ENCODE measurements at places on chromosomes 11 and 22.

GRCh38 chr22:46414704-46415103 is 79.2 kb downstream of the TRMU start:
- no peak for DNase-seq

- no peak for DNase-seq
Observed at GRCh38 chr22:26464312-26464711, 19.3 kb downstream of the HPS4 start.

DNA sequence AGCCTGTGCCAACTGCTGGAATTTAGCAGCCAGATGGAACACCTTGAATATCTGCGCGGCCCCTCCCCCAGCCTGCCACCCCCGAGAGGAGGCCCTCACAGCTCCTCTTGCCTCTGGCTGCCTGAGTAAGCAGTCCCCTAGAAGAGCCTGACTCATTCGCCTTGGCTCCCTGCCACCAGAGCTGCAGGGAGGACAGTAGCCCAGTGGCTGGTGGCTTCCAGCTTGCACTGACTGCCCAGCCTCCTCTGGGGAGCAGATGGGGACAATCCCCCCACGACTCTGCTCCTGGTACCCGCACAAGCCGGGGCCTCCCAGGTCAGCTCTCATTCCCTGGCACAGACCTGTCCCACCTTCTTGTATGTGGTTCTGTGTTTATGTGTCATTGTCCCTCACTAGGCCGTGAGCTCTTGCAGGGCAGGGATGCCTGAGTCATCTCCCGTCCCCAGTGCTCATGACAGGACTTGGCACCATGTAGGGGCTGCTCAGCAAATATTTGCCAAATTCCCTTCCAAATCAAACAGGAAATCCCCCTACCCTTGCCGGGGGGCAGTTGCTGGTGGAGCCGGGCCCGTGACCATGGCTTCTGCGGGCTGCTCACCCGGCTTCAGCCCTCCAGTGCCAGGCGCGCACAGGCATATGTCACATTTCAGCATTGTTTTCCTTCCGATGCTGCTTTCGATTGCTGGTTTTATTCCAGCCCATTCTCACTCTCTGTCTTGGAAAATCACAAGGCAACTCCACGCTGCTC is 43.6 kb downstream of the CACNG2 start:
- peak; percentile 56 for DNase-seq

DNA sequence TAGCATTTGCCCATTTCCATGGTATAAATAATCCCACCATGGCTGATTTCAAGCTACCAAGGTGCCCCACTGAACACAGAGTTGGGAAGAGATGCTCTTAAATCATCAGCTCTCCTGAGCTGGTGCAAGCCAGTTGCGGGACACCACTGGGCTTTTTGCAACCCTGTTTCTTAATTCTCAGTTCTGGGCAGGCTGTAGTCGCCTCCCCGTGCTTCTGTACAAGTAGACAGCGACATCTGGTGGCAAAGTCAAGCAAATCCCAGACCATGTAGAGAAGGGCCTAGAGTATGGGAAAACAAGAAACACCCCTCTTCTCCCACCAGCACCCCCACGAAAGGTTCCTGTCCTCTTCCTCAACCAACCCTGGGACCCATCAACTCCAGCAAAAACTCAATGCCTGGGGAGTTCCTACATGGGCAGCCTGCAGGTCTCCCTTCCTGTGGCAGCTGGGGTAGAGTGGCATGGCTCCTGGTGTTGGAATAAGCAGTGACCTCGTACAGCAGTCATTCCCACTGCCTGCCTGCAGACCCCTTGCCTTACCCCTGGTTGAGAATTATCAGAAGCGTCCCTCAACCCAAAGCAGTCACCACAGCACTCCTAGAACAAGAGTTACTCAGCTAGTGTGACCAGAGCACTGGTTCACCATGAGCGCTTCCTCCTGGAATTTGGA is 68.4 kb downstream of the IGLL5 start:
- peak; percentile 77 for DNase-seq
